ENCODE measurements at places on chromosomes 1 and 21.

DNA sequence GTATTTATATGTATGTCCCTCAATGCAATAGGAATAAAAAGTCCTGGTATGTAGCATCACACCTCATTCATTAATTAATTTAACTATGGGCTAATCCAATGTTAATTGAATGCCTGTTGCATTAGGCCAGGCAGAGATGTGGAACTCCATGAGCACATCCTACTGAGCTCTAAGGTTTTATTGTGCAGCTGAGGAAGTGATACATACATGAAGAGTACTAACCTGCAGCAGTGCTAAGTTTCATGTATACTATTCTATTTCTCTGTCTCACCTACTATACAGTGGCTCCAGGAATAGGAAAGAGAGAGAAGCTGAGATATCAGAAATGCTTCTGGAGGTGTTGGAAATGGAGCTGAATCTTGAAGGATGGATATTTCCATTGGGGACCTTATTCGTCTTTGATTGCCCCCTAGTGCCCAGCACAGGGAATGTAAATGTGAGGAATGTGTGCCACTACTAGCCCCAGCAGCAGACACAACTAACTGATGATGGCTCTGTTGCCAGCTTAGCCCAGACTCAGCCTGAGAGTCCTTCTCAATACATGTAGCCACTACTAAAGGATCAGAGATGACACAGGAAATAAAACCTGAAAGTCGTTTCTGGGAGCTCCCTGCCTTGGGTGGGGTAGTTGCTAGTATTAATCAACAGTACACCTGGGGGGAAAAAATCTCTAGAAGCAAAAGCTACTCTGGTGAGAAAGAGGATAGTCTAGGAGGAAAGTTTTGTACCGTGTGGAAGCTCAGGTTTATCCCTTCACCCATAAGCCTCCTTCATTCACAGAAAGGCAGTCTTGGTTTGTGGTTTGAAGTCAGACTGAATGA is 173.3 kb upstream of the FOXD3 start:
- no peak for DNase-seq

DNA sequence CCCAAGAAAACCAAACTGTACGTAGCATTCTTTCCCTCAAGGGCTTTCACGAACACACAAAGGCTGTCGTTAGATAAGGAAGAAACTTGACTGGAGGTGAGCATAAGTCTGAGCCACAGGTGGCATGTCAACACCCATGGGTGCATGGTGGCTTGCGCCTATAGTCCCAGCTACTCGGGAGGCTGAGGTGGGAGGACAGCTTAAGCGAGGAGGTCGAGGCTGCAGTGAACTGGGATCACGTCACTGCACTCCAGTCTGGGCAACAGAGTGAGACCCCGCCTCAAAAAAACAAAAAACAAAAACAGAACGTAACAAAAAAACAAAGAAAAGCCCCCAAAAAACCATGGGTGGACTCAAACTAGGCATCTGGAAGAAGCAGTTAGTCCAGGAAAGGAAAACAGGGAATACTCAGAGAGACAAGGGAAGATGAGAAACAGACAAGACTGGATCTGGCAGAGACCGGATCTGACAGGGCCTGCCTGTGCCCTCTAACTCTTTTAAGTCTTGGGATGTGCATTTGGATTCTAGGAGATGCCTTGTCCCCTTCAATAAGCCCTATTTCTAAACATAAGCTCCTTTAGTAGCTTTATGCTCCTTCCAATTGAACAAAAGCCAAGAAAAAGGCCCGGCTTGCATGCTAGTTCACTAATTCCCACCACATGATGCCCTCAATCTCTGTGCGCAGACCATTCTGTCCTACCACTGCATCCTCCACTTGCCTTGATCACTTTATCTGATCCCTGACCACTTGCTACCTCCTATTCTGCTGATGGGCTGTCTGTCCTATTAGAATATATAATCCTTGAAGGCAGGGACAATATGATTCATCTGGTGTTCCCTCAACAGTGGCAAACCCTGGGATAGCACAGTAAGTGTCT is 73.8 kb downstream of the APP start:
- DNase-seq: no peak

- no peak for DNase-seq
Measured at GRCh38 chr1:1631782-1632420, at the start of gene MMP23B. TSS of gene MMP23B (plus strand) at chr1:1632173. CDS start at chr1:1632219, 46 bp downstream.

DNA sequence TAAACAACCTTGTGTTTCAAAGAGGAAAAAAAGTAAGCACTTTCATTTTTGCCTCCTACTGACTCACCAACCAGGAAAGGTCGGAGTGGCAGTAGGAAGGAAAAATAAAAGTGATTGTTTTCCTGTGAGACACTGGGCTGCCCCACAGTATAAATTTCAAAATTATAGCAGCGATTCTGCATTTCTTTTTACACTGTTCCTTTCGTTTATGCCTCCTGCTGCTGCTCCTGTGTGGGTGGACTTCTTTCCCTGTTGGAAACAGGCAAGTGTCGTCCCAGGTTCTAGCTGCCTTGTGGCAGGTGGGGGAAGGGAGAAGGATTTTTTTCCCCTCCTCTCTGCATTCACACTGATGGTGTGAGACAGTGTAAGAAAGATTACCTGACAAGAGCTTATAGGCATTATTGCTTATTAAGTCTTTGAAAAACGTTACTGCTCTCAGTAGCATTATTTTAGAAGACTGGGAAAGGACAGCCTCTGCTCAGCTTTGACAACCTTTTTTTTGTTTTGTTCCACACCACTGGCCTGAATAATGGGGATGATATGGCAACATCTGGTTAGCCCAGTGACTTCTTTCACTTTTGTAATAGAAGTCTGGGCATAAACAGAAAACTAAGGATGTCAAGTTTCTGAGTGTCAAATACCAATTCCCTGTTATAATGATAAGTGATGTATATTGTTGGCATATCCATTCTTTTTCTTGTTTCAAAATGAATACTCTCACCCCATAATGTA is 77.9 kb downstream of the NEK7 start:
- DNase-seq: no peak

- no peak for DNase-seq
Measured at GRCh38 chr1:203078478-203078877, 7.3 kb downstream of the MYOG start.

DNA sequence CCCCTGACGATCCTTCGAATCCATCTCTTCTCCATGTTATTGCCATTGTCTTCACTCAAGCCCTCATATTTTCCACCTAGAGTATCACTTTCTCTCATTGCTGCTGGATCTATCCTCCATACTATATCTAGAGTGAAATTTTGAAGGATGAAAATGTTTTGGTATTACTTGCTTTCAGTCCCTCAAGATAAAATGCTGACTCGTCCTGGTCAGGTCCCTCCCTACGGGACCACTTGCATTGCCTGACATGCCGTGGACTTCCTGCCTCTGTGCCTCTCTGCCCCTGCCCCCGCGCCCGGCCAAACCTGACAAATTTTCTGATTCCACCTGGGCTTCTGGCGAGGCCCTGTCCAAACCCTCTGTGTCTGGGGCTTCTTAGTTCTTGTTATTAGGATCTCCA is 23.6 kb downstream of the SPATA46 start:
- no peak for DNase-seq

- no peak for DNase-seq
Measured at GRCh38 chr1:12150456-12151200, 16.2 kb upstream of the TNFRSF1B start.

DNA sequence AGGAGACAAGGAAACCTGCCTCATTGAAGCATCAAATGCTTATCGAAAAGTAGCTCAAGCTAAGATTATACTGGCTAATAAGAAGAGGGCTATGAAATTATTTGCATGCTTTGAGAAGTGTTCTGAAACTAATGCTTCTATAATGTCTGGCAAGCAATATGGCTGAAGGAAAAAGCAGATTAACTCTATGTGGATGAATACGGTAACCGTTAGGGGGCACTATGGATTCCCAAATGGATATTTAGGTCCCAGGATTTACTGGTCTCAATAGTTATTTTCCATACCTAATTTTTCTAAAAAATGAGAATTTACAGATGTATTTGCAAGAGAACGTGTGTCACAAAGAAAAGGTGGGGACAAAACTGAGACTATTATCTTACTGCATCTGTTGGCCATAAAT is 34.6 kb upstream of the RRP15 start:
- no peak for DNase-seq

- no peak for DNase-seq
Measured at GRCh38 chr1:94325377-94326302, 88.3 kb upstream of the ARHGAP29 start.

GRCh38 chr1:226302731-226303130 is 6.2 kb downstream of the LIN9 start:
- no peak for DNase-seq

- DNase-seq: no peak
Measured at GRCh38 chr21:16309250-16309971, 579.6 kb downstream of the USP25 start.

DNA sequence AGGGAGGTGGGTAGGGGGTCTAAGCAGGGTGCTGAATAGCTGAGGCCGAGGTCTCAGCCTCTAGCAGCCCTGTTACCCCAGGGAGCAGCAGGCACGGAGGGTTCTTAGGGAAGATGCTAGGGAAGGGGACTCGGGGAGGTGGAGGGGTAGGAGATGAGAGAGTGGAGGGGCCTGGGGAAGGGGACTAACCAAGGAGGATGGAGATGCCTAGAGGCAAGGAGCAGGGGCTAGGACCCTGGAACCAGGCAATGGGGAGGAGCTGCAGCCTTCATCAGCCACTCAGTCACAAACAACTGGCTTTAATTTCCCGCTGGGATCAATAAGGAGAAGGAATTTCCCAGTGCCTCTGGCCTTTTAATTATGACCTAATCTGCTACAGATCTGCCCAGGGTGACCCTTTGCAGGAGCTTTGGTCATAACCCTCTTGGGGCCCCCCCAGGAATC is 2.9 kb upstream of the CRABP2 start:
- DNase-seq: no peak

DNA sequence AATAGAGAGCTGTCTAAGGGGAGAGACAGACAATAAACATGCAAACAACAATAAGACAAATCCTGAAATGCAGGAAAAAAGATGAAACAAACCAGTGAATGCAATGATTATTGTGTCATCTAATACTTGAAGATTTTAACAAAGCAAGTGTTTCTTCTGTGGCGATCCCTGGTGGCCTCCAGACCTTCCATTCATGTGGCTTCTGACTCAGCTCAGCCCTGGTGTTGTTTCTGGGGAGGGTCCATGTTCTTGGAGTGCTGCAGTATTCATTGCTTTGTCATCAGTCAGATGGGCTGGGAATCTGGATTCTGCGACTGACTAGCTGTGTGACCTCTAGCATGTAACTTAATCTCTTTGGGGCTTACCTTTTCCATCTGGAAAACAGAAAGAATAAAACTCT is 1.5 kb upstream of the C2CD4D start:
- DNase-seq: no peak

DNA sequence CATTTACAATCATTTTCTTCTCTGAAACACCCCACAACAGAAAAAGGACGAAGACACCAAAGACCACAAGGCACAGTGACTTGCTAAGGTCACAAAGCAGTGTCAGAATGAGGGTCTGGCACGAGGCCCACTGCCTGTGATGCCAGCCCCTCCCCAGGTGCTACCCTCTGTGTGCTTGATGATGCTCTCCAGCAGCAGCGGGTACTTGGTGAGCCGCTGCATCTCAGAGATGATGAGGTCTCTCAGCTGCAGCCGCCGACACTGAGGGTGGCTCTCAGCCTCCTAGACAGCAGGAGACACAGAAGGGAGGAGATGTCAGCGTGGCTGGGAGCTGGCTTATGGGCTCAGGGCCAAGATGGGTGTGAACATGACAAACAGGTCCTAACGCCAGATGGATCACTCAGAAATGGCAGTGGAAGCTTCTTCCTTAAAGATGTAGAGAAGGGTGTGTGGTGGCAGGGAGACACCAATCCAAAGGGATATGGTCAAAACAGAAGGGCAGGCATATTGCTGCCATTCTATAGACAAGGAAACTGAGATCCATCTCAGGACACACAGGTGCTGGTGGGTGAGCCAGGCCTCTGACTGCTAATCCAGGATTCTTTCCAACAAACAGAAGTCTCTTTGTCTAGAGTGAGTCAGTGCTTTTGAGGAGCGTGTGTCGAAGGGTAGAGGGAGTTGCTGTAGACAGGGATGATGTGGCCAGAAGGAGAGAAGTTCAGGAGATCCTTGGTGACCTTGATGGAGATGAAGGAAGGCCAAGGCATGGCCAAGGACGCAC is 25.6 kb downstream of the LRRC71 start:
- no peak for DNase-seq

DNA sequence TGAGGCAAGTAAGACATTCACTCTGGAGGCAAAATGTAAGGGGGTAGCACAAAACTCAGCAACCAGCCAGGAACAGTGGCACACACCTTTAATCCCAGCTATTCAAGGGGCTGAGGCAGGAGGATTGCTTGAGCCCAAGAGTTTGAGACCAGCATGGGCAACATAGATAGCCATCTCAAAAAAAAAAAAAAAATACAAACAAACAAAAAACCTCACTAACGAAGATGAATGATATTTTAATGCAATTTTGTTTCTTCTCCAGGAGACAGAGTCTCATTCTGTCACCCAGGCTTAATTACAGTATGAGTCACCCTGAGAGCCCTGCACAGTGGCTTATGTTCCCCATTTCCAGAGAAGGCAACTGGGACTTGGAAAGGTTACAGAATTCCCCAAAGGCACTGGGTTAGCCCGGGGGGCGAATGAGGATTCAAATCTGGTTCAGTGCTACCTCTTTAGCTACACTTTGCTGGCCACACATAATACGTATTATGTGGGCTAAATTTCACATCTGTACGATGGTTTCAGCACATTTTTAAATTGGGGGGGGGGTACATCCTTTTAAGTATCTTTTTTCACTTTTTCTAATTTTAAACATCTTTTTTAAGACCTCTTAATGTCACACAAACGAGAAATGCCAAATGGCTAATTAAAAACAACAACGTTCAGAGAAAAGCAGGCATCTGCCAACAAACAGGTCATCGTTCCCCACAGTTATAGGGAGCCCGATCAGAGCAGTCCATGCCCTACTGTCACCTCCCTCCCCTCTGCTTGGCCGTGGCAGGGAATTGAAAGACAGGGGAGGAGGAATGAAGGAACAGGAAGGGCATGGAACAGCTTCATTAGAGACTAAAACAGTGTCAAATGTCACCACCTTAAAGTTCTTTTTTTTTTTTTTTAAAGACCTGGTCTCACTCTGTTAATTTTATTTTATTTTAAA is 3.5 kb downstream of the CELA2A start:
- no peak for DNase-seq

DNA sequence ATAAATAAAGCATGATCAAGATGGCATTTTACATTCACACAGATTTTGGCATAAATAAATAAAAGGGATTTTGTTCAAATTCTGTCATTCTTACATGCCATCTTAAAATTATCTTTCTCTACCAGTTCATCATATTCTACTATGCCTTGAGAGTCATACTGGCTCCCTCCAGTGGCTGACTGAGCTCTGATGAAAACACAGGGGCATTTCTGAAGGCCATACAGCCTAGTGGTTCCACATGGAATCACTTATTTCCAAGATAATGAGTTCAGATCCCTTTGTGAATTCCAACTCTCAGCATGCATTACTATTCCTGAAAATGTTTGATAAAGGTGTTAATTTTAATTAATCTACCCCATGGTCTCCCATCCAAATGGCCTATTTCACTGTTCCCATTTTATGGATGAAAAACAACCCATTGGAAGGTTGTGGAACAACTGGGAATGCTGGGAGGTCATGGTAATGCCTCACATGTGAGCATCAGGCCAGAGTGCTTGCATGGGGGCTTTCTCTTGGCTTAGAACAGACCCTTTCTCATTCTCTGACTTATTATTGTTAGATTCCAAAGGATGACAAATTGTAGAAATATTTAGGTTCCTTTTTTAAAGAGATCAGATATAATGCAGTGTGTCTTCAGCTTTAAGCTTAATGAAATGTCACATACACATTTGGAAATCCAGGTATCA is 622.4 kb upstream of the PKN2 start:
- DNase-seq: no peak

All from esophagus squamous epithelium (tissue), 5 donors.